ENCODE measurements at places on chromosomes 12 and 14. TPM values are rescaled to one million over a fixed set of nuclear protein-coding genes. Genes with fewer than 3 reads are reported as not detected.

- DNase-seq, result no peak
Observed at GRCh38 chr12:6211421-6211869, 11.2 kb downstream of the CD9 start.

Gene DLK1
- 0.33 TPM for total RNA-seq

Gene CSAD
- total RNA-seq, result 17.2 TPM

DNA sequence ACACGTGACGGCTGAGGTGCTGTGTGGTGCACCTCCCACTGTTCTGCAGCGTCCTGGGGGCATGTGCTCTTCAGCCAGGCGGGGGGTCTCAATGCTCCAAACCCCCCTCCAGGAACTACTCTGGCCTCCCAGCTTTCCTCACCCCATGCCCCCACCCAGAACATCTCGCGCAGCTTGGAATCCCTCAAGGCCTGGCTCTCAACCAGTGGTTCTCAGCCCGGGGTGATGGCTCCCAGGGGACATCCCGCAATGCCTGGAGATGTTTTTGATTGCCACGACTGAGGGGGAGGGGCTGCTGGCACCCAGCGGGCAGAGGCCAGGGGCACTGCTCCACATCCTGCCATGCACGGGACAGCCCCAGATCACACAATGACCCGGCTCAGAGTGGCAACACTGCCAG lies 78.9 kb upstream of the DICER1 start:
- DNase-seq, result no peak

- no peak for DNase-seq
Observed at GRCh38 chr14:105374389-105374788, 23.9 kb upstream of the TEX22 start.

Gene MGAT2
- total RNA-seq, result 20.3 TPM

DNA sequence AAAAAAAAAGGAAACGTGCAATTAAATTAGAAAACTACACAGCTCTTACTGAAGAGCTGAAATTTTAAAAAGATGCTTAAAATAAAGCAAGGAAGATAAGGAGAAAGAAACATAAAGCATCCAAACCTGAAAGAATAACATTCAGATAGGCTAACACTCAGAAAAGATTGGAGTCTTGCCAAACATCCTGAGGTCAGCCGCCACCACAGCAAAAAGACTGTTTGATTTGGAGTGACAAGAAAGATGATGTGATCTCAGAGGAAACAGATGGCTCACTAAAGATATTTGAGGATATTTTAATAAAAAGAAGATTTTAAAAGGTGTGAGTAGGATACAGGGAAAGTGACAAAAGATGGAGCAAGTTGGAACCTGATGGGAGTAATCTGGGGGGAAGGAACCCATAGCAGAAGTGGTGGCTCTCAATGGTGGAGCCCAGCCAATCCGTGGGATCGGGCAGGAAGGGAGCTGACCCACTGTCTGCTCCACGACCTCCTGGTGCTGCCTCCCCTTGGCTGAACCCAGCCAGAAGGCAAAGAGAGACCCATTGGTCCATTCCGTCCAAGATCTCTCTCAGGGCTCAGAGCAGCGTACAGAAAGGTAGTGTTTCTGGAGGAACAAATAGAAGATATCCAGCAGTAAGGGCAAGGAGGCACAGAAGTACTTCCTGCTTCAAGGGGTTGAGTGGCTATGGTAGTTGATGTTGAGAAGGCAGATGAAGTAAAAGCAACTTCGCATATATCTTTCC lies 469.6 kb downstream of the RGS6 start:
- peak; percentile 57 for DNase-seq

Gene SMCO2
- not detected for total RNA-seq

DNA sequence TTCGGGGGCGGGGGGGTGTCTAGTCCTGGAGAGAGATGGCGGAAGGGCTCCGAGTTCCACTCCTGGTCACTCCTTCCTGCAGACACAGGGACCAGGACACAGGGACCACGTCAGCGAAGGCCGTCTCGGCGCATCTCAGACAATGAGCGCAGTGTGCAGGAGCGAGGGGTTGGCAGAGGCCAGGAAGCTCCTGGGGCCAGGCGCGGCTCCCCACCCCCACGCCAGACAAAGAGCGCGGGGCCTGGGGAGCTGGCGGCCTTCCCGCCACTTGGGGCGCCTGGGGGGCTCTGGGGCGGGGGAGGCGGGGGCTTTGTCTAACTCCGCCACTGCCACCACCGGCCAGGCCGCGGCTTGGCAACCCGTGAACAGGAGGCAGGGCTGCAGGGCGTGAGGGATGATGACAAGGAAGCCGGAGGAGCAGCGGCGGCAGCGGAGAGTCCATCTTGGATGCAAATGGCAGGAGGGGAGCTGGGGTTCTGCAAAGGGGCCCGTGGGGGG lies 2.2 kb downstream of the CDK2AP1 start:
- DNase-seq, result no peak

GRCh38 chr14:22848351-22849164 lies 12.2 kb downstream of the MMP14 start:
- DNase-seq, result peak; percentile 94

Gene MIP
- not detected for total RNA-seq

DNA sequence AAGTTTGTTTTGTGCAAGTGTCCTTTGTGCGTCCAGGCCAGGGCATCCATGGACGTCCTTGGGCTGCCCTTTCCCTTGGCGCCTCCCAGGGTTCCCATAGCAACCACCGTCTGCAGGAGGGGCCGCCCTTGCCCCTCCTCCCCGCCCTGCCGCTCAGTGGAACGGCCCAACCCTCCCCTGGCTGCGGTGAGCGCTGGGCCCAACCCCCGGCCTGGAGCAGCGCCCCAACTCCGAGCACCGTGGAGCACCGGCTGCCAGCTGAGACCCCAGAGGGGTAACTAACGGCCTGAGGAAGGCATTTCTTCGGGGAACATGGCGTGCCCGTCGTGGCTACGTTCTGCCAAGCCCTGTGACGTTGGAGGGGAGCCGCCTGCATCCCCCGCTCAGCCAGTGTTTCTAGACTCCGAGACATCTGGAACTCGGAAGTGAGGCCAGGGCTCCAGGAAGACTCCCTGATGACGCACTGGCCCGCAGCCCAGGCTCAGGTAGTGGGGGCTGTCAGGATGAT lies 5.3 kb upstream of the ACACB start:
- peak; percentile 97 for DNase-seq

DNA sequence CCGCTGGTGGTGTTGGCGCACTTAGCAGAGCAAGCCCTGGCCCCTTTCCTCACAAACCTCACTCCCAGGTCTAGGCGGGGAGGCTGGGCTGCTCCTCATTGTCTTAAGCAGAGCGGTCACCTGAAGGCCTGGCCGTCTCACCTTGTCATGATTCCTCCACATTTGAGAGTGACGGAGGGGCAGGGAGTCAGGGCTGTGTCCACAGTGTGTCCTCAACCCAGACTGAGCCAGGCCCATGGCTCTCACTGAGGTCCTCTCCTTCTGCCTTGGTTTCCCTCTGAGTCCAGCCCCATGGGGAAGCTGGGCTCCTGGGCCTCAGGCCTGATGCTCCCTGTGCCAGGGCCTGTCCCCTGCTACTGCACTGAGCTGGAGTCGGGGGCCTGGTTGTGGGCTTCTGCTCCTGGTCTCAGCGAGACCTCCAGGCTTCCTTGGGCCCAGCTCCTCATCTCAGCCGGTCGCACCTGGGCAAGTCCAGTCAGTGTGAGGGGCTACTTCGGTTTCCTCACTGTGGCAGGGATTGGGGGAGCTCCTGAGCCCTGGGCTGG lies 44.9 kb downstream of the KRT80 start:
- DNase-seq, result no peak

DNA sequence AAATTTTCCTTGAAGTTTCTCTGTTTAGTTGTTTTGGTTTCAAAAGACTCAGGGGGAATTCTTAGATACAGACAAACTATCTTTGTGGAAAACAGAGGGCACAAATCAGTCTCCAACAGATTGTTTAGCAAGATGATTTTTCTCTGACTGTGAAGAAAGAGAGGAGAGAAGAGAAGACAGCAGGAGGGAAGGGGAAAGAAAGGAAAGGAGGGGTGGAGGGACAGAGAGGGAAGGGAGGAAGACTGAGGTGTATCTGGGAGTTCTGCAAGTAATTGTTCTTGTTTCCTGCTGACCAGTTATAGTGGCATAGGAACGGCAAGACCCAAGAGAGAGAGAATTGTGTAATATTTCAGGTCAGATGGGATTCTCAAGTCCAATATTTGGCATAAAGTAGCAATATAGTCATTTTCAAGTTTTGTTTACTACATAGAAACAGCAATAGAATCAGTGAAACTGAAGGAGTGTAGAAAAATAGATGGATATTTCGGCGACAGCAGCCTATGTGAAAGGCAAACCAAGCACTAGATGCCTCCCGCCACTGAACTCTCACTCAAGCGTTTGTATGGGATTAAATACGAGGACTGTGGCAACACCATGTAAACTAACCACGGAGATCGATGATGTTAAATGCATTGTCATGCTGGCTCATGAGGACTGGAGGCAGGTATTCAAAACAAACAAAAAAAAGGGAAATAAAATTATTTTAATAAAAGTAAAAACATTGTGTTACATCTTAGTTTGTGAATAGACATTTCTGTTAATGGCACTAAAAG lies 342.5 kb downstream of the SLC16A7 start:
- DNase-seq, result no peak

Gene TAS2R19
- total RNA-seq, result 8.3 TPM

GRCh38 chr12:21656905-21657325 lies 727 bp downstream of the LDHB start:
- no peak for DNase-seq

Gene JAG2
- total RNA-seq, result 11.3 TPM

Gene CLEC2B
- 5.6 TPM for total RNA-seq

Gene CIDEB
- total RNA-seq, result 9.5 TPM

- no peak for DNase-seq
Observed at GRCh38 chr12:116528065-116528464, 31.1 kb upstream of the MAP1LC3B2 start.

Gene MSI1
- total RNA-seq, result 0.17 TPM

- DNase-seq, result no peak
Observed at GRCh38 chr12:81726634-81727033, 32.5 kb downstream of the PPFIA2 start.

DNA sequence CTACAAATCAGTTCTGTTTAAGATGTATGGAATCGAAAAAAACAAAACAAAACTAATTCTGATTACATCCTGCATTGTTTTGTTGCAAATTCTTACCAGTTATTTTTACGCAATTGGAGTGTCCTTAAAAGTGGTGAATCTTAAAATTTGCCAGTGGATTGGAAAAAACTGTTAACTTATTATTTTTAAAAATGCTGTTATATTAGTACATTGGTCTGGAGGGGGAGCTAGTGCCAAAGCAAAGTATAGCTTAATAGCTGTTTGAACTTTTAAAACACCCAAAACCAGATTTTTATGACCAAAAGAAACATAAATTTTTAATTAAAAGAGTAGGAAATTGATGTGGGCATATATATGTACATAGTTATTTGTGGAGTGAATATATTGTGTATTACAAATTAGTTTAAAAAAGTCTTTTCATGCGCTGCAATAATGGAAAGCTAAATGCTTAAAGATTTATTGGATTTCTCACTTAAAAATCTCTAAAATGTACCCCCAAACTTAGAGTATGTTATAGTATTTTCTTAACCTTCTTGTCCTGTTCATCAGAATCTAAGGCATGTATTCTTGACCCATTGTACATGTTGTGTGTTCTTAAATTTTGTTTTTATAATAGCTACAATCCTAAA lies 2.5 kb downstream of the FUT8 start:
- no peak for DNase-seq

- DNase-seq, result no peak
Observed at GRCh38 chr12:113149361-113150150, at the start of gene CFAP73. Gene CFAP73 (plus strand): TSS chr12:113149724. CDS start chr12:113149858, 134 bp downstream.

DNA sequence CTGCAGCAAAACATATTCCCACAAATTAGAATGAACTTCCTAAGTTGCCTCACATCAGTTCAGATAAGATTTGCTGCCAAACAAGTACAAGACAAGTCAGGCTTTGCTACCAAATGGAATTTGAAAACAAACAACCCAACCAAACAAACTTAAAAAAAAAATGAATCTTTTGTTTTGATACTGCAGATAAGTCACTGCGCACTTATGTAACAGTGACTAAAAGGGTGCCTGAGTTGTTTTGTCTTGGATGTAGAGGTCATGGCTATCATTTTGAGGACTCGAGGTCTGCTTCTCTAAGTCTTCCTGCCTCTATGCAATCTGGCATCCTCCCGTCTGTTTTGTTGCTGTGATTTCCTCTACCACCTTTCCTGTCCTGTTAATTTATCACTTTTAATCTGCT lies 11.1 kb upstream of the EPS8 start:
- DNase-seq, result no peak

DNA sequence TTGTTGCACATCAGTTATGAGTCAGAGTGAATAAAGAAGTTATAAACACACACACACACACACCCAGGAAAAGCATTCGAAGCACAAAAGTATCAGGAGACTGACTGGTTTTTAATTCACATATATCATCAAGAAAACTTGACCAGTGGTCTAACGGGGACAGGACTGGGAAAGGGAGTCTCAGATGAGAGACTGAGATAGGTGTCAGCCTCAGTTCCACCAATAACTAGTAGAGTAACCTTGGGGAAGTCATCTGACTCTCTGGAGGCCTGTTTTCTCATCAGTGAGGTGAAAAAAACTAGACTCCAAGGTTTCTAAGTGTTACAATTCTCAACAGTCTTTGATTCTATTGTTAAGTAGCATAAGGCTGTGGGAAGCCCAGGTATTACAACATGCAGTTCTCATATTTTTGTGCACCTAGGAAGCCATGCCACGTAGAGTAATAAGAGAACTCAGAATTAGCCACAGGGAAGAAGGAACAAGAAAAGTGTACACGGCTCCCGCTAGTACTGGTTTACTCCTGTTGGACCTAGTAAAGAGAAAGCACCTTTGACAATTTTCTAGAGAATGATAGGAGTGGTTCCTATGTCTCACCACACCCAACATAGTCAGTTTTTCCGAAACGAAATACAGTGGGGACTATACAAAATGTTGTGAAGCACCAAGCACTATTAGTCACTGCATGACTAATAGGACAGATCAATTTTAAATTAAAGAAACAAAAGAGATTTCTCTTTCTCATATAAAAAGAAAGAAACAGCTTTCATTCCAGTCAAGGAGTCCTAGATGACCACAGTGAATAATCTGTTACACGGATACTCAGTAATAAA lies 5.0 kb downstream of the PPTC7 start:
- no peak for DNase-seq

Gene RHEBL1
- not detected for total RNA-seq

Gene C14orf119
- total RNA-seq, result 36.0 TPM

DNA sequence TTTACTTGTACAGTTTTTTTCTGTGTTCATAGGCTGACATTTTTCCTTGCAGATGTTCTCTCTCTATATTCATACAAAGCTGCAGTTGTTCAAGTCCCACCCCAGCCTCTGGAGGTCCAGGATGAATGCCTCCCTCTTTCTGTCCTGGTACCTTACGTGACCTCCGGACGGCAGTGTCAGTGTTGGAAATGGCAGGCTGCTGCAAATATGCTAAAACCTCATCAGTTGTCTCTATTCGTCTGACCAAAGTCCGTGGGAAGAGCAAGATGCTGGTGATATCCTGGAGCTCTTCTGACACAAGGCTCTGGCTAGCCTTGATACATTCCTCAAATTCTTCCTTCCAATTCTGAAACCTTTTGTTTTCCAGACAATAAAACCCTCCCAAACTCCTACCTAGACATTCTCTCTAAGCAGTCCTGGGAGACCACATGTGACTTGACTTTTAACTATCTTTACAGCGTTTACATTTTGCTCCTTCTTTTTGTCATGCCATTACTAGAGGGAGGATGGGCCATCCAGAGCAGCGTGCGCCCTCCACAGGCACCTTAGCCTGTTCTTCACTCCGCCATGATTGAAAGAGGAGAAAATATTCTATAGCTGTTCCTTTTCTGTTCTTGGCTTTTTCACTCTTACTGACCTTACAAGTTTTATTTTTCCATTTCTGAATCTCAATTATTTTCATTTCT lies 143.6 kb downstream of the RGS6 start:
- DNase-seq, result no peak

- no peak for DNase-seq
Observed at GRCh38 chr14:24337144-24337823, 2.4 kb upstream of the ADCY4 start.

GRCh38 chr12:125652681-125653080 lies 587.4 kb downstream of the AACS start:
- no peak for DNase-seq

Measured in esophagus muscularis mucosa (tissue), 4 donors.